SHP77 (cell line): ENCODE measurements at places on chromosomes 4 and X.

DNA sequence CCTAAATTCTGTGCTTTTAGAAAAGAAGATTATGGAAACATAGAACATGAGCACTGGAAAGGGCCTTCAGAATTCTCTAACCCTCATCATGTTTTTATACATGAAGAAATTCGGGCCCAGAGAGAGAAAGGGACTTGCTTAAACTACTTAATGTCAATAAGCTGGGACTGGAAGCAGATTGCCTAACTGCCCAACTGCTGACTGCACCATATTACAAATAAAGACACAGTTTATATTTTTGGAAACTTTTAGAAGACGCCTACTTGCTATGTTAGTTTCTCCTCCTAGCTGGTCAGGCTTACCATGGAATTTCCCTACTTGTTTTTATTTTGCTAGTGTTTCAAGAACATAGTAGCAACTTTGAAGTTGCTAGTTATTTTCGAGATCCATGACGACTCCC, 47.1 kb downstream of the SLC9A6 start:
- no peak for DNase-seq

- DNase-seq = no peak
Observed at GRCh38 chrX:21847342-21847741, 7.9 kb downstream of the MBTPS2 start.

GRCh38 chr4:626201-627091, 1.1 kb downstream of the PDE6B start:
- DNase-seq = no peak

GRCh38 chr4:7767966-7768365, 171.7 kb downstream of the AFAP1 start:
- DNase-seq = no peak

GRCh38 chr4:138982754-138983153, 32.8 kb upstream of the NOCT start:
- DNase-seq = no peak

- no peak for DNase-seq
Observed at GRCh38 chr4:119238068-119238722, 25.7 kb downstream of the USP53 start.

GRCh38 chrX:129576539-129576938, 36.5 kb downstream of the OCRL start:
- DNase-seq = no peak

- DNase-seq = no peak
Observed at GRCh38 chrX:40784516-40785151, 49.3 kb upstream of the MED14 start.

- DNase-seq = no peak
Observed at GRCh38 chr4:182643801-182644682, 273.1 kb downstream of the DCTD start.

DNA sequence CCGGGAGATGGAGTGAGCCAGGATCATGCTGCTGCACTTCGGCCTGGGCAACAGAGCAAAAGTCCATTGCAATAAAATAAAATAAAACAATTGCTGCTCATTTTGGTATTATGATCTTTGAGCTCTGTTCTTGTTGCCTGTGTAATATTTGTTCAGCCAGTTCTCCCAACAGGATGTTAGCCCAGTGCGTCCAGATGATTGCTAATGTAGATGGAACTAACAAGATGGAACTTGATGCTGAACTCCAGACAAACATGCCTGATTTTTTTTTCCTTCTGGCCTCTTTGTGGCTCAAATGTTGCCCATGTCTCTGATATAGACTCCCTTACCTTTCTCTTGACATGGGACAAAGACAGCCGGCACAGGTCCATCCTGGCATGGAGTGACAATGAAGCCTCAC, 15.8 kb downstream of the SSX5 start:
- no peak for DNase-seq

GRCh38 chrX:22278375-22278774, 5.7 kb downstream of the CBLL2 start:
- DNase-seq = no peak

GRCh38 chr4:123674762-123675465, 278.3 kb downstream of the SPRY1 start:
- no peak for DNase-seq

DNA sequence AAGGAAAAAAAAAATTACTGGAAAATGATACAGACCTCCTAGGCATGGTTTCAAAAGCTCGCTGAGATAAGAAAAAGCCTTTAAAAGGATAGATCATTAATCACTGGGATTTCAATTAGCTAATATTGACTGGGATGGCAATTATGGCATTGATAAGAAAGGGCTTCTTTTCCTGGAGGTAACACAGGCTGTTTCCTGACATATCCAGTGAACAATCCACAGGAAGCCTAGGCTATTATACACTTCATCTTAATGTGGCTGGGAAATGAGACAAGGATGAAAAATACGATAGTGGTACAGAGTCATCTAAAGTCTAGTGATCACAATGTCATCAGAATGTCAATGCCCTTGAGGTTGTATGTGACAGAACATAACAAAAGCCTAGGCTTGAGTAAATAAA, 1579.3 kb downstream of the C4orf33 start:
- DNase-seq = no peak

GRCh38 chr4:119977076-119977940, 89.3 kb downstream of the MAD2L1 start:
- no peak for DNase-seq

DNA sequence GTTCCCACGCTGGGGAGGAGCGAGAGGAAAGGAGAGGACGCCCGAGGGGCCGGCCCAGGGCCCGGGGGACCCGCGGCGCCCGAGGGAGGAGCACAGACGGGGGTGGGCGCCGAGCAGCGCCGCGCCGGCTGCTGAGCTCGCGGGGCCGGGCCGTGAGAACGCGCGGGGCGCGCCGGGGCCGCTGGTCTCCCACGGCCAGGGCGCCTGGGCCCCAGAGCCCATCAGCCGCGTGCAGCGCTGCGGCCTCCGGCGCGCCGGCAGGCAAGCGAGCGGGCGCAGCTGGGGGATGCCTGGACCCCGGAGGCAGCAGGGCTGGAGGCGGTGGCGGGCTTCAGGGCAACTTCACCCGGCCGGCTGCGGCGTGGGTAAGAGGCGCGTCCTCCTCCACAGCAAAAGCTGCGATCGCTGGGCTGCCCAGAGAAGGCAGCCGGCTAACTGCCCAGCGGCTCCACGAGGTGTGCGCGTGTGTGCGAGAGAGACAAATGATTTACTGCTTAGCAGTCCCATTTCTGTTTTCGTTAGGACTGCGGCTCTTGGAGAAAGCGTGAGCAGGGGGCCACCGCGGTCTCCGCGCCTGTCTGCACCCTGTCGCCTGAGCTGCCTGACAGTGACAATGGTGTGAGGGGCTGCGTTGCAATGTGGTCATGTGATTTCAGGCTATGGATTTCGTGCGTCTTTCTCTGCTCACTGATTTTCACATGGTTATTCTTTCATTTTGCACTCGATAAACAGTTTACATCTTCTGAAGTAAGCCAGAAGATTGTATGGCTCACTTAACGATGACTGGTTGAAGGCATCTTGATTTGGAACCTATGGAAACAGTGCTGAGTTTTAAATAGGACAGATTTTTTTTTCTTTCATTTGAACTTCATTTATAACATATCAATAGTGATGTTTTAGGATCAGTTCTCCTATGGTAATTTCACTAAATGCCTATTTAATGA, 1.2 kb downstream of the GUCY1A1 start:
- peak; percentile 37 for DNase-seq

DNA sequence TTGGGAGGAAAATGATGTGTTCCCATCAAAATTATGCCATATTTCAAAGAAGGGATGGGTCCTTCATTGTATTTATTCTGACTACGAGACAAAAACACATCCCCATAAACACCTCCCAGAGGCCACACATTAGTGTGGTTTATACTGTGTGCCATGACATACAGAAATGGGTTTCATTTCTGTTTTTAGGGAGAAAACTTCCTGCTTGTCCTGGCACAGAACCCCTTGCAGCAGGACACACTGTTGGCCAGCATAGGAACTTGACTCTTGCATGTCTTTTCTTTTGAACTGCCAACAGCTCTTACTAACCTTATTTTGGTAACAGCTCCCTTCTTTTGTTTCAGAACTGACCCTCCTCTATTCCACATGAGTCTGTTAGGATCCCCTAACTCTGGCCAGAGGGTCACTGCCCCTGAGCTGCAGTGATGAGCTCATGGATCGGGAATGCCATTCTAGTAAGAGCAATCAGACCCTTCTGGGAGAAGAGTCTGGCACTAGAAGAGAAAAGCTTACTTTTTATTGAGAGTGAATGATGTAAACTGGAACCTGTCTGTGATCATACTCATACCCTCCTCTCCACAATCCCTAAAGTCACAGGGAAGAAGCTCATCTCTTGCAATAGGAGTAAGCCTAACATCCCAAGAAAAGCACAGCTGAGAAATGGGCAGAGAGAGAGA, 86.4 kb downstream of the SMIM20 start:
- no peak for DNase-seq

DNA sequence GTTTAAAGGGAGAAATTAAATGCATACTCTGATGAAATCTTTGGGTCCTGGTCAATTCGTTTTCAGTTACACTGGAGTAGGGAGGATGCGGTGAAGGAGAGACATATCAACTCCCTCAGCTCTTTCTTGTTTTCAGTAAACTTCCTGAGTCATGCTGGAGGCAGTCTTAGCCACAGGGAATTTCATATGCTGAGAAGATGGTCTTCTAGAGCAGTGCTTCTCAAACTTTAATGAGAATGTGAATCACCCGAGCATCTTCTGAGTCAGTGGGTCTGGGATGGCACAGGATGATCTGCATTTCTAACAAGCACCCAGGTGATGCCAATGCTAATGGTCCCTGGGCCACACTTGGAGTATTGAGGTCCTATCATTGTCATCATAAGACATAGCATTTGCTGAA, 214.5 kb downstream of the KIT start:
- DNase-seq = no peak

DNA sequence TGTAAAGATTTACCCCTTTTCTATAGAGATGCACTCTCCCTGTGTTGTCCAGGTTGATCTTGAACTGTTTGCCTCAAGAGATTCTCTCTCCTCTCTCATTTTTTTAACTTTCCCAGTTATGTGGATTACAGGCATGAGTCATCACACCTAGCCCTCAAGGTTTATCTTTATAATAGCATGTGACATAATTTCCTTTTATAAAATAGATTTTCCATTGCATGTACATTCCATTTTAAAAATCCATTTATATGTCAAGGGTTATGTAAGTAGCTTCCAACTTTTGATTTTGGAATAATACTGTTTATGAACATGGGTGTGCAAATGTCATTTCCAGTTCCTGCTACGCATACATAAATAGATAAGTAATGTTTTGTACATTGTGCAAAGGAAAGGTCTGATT, 20.6 kb downstream of the ZNF721 start:
- no peak for DNase-seq

DNA sequence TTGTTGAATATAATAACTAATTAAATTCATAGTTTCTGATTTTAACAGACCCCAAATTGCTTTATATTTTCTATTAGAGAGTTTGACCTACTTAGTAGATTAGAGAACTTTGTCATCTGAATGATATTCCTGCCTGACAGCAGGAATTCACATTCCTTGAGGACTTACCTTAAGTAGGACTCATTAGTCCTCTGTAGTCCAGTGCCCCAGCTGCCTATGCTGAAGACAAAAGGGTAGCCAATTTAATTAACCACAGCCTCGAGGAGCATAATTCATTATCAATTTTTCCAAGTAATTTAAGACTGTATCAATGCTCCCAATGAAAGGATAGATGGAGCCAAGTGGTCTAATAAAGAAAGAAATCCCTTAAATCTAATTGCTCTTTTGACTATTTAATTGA, 1405.0 kb upstream of the IGFBP7 start:
- no peak for DNase-seq

GRCh38 chr4:173146456-173146855, 22.2 kb upstream of the GALNT7 start:
- DNase-seq = no peak

DNA sequence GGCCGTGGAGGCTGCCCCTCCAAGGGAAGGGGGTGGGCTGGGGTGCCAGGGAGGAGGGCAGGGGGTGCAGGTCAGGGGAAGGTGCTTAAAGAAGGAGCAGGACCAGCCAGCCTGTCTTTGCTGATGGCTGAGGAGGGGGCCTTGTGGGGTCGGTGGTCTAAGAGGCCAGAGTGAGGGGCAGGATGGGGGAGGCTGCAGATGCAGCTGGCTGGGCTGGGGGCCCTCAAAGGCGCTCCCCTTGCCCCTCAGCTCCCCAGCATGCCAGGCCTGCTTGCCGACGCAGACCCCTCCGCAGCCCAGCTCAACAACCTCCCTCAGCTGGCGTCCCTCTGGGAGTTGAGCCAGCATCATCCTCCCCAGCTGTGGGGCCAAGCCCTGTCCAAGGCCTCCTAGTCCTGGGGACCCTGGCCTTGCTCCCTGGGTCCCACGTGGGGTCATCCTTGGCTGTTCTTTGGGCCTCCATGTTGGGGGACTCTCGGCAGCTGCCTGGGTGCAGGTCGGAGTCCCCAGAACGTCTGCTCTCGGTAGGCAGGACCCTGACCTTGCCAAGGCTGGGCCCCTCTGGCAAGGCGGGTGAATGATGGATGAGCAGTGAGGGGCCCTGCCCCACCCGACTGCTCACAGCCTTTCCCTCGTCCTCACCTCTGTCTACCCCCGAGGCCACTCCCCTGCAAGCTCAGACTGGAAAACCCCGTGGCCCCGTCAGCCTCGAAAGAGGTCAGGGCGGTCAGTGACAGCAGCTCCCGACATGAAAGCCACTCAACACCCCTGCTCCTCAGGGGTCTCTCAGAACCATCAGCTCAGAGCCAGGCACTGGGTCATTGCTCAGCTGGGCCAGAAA, 119.4 kb downstream of the FAM53A start:
- no peak for DNase-seq

GRCh38 chr4:185541251-185541727, 6.0 kb upstream of the PDLIM3 start:
- DNase-seq = no peak

- no peak for DNase-seq
Observed at GRCh38 chrX:133897593-133898163, 87.7 kb downstream of the GPC3 start.

- DNase-seq = no peak
Observed at GRCh38 chrX:108494406-108495090, 54.9 kb downstream of the COL4A5 start.

DNA sequence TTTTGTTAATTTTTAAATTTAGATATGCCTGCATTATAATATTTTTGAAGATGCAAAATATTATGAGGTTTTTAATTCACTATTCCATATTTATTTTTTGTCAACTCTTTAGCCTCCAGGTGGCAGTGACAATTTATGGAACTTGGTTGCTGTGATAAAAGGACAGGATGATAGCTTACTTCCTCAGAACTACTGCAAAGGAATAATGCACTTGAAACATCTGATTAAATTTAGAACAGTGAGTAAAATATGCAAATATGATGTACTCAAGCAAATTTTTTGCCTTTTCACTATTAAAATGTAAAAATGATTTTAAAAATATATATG, 45.1 kb downstream of the SPATA4 start:
- DNase-seq = peak; percentile 1

GRCh38 chr4:164136180-164136616, 617.7 kb upstream of the SMIM31 start:
- no peak for DNase-seq

- peak; percentile 11 for DNase-seq
Observed at GRCh38 chr4:94472056-94472826, 20.5 kb downstream of the PDLIM5 start.
